ENCODE measurements at places on chromosomes 7 and 10. TPM values are rescaled to one million over a fixed set of nuclear protein-coding genes. Genes with fewer than 3 reads are reported as not detected.

GRCh38 chr10:71429304-71429703 is 32.6 kb downstream of the CDH23 start:
- H3K36me3 ChIP-seq: no peaks in the 10 kb centered on the region
- H3K4me3 ChIP-seq: no peak overlapping the region
- H3K4me1 ChIP-seq: peaks cover 12% of the 10 kb centered on the region
- no peak overlapping the region for H3K27ac ChIP-seq
- no peaks in the 10 kb centered on the region for H3K27me3 ChIP-seq

GRCh38 chr10:117823980-117824379 is 222.8 kb downstream of the RAB11FIP2 start:
- H3K27ac ChIP-seq: no peak overlapping the region
- H3K27me3 ChIP-seq: peaks cover 4% of the 10 kb centered on the region
- no peaks in the 10 kb centered on the region for H3K36me3 ChIP-seq

- H3K4me3 ChIP-seq: no peak overlapping the region
- no peaks in the 10 kb centered on the region for H3K27me3 ChIP-seq
- no peak for DNase-seq
- no peaks in the 10 kb centered on the region for H3K4me1 ChIP-seq
- no peaks in the 10 kb centered on the region for H3K36me3 ChIP-seq
- H3K27ac ChIP-seq: no peak overlapping the region
Measured at GRCh38 chr10:49747303-49747646, 14.8 kb downstream of the OGDHL start.

FAM241B gene
- 0.44 TPM for total RNA-seq

DNA sequence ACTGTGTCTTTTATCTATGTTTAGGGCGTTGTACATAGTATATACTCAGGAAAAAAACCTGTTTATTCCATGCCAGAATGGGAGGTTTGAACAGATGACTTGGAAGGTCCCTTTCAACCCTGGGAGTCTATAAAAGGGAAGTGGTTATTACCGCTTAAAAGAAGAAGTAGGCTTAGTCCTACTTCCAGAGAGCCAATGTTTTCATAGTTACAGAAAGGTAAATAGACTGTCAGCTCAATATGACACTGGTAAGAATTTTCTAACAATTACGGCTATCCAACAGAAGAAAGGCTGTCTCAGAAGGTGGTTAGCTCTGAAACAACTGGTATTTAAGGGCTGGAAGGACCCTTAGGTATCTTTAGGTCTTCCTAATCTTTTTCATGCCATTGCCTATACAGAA is 1.1 kb upstream of the TFAM start:
- H3K4me1 ChIP-seq: peaks cover 8% of the 10 kb centered on the region
- peak overlapping the region; percentile 93 for H3K27ac ChIP-seq
- peaks cover 16% of the 10 kb centered on the region for H3K36me3 ChIP-seq
- no peaks in the 10 kb centered on the region for H3K27me3 ChIP-seq

CRHR2 gene
- not detected for total RNA-seq

DNA sequence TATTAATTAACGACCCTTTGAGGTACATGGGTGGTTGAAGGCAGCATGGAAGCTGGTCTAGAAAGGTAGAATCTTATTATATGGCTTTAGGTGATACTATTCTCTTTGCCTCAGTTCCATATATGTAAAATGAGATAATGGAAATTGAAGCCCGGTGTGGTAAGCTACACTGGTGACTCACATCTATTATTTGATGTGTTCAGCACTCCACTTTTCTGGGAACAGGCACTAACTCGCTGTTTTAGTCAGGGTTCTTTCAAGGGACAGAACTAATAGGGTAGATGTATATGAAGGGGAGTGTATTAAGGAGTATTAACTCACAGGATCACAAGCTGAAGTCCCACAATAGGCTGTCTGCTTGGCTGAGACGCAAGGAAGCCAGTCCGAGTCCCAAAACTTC is 4.4 kb upstream of the TRUB1 start:
- H3K4me3 ChIP-seq: no peak overlapping the region
- no peaks in the 10 kb centered on the region for H3K27me3 ChIP-seq
- no peak overlapping the region for H3K27ac ChIP-seq
- no peak for DNase-seq
- H3K4me1 ChIP-seq: no peaks in the 10 kb centered on the region

GRCh38 chr10:78811174-78811573 is 257.6 kb upstream of the ZMIZ1 start:
- peaks cover 32% of the 10 kb centered on the region for H3K4me1 ChIP-seq
- H3K27ac ChIP-seq: no peak overlapping the region
- no peaks in the 10 kb centered on the region for H3K27me3 ChIP-seq
- no peak overlapping the region for H3K4me3 ChIP-seq
- no peaks in the 10 kb centered on the region for H3K36me3 ChIP-seq

UPP1 gene
- total RNA-seq: 15.3 TPM

PRSS37 gene
- total RNA-seq: not detected

GRCh38 chr7:41869596-41869995 is 166.7 kb upstream of the INHBA start:
- H3K27ac ChIP-seq: no peak overlapping the region
- no peak overlapping the region for H3K4me3 ChIP-seq
- no peaks in the 10 kb centered on the region for H3K36me3 ChIP-seq
- no peak for DNase-seq
- H3K4me1 ChIP-seq: no peaks in the 10 kb centered on the region
- H3K27me3 ChIP-seq: no peaks in the 10 kb centered on the region

DNA sequence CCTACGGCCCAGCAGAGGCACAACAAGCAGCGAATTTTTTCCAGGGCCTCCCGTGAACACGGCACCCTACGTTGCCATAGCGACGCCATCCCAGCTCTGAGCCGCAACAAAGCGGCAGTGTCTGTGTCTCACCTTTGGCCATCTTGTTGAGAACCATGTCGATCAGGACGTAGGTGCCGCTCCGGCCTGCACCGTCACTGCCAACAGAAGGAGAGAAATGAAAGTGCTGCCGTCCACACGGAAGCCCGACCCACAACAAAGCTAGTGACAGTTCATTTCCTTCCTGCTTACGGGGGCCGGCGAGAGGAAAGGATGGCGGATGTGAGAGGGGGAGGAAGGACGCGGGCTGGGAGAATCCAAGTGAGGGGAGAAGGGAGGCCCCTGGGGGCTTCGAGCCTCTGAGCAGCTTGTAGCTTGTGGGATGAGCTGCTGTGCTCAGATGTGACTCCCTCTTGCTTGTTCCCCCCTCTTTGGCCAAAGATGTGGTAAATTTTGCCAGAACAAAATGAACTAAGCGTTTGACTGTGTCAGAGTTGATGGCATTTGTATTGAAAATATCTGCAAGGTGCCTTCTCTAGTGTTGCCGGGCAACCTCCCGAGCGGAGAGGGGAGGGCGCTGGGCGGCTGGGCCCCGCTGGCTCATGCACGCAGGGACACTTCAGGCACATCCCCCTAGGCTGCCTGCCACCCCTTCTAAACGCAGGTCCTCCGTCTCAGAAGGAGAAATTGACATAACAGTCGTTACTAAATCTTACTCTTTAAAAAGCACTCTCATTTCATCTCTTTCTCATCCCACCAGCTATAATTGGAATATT is 232.2 kb downstream of the DNAJB6 start:
- H3K27ac ChIP-seq: no peak overlapping the region
- H3K27me3 ChIP-seq: no peaks in the 10 kb centered on the region
- peak overlapping the region; percentile 58 for H3K4me3 ChIP-seq

SPACDR gene
- 2.1 TPM for total RNA-seq

DGKI gene
- total RNA-seq: 2.0 TPM

UNCX gene
- not detected for total RNA-seq

DNA sequence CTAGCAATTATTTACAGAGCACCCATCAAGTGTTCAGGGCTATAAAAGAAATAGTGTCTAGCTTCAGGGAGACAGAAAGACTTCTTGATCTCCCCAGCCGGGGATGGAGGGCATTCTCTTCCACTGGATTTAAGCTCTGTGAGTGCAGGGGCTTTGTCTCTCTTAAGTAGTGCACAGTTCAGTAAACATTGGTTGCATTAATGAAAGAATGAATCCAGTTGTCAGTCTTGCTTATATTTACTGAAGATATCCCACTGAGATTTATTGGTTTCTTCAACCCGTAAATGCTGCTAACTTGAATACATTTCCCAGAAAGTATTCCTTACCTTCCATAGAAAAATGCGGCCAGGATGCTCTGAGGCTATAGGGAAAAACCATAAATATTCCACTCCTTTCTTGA is 41.9 kb downstream of the AUTS2 start:
- no peaks in the 10 kb centered on the region for H3K27me3 ChIP-seq
- H3K27ac ChIP-seq: no peak overlapping the region
- no peaks in the 10 kb centered on the region for H3K36me3 ChIP-seq

DNA sequence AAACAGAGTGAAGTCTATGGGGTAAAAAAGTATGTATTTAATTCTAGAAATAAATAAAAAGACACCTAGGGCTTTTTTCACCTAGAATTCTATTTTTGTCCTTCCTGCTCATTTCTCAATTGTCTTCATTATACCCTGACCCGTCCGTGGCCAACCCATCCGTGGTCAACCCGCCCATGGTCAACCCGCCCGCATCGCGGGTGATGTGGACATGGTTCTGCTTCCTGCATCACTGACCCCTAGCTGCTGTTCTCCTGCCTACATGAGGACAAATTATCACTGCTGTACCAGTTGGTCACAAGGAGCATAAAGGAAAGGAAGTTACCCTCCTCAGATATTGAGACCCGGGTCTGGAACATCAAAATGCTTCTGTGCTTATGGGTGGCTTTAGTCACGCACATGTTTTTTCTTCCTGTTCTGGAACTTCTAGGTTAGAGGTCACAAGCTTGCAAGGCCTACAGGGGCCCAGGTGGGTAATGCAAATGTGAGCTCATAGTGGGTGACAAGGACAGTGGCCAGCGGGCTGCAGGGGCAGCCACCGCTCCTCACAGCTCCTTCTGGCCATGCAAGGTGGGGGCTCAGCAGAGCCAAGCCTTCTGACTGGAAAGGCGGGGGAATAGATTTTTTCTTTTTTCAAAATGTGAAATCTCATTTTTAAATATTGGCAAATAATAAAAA is 15.5 kb downstream of the CAMK2G start:
- H3K27me3 ChIP-seq: no peaks in the 10 kb centered on the region
- no peaks in the 10 kb centered on the region for H3K4me1 ChIP-seq
- no peak for DNase-seq
- peaks cover 34% of the 10 kb centered on the region for H3K36me3 ChIP-seq
- H3K4me3 ChIP-seq: no peak overlapping the region

DNA sequence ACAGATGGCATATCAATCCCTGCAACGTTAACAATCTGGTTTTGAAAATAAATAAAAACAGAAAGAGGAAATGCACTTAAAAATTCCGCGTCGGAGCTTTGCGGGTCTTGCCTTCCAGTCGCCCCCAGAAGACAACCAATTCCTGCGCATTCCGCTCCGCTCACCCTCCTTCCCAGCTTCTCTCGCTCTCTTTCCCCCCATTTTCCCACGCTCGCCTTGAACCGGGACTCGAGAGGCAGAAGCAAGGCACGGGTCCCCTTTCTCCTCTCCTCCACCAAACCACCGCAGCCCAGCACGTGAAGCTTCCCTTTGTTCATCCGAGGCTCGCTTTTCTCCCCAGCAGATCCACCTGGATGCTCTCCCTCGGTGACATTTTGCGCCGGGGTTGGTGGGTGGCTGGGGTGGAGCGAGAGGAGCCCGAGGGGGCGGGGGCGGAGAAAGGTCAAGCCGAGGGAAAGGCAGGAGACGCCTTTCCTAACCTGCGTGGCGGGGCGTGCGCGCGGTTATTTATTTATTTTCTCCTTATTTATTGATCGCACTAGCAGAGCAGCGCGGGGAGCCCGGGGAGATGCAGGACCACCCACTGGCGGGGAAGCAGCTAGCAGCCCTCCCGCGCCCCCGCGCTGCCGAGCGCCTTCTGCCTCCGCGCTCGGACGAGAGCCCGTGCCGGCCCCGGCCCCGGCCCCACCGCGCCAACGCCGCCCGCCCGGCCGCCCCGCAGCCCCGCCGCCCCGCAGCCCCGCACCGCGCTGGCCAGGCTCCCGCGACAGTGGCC is at the start of gene KCND2:
Gene KCND2 (plus strand): TSS at position 475 of the 775 bp plus-strand sequence.
- no peak within 1 kb of the TSS for H3K27ac ChIP-seq
- H3K36me3 ChIP-seq: no peaks in the 10 kb centered on the region
- peaks cover 20% of the 10 kb centered on the region for H3K27me3 ChIP-seq

DNA sequence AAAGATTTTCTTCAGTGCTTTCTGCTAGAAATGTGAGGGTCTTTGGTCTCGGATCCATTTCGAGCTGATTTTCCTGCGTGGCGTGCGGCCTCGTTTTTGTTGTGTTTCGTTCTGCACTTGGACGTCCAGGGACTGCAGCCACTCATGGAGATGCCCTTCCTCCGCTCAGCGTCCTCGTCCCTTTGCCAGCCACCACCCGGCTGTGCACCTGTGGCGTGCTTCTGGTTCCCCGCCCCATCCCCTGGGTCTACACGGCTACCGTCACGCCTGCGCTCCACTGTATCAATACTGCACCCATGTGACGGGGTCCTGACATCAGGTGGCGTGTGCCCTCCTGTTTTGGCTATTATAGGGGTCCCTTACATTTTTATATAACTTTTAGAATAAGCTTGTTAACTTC is 42.7 kb upstream of the NKX6-2 start:
- peaks cover 34% of the 10 kb centered on the region for H3K27me3 ChIP-seq
- no peak overlapping the region for H3K4me3 ChIP-seq
- no peaks in the 10 kb centered on the region for H3K4me1 ChIP-seq
- no peak for DNase-seq
- no peaks in the 10 kb centered on the region for H3K36me3 ChIP-seq

- no peak for DNase-seq
- peaks cover 33% of the 10 kb centered on the region for H3K4me1 ChIP-seq
- H3K27me3 ChIP-seq: no peaks in the 10 kb centered on the region
- H3K36me3 ChIP-seq: no peaks in the 10 kb centered on the region
- H3K27ac ChIP-seq: no peak overlapping the region
- H3K4me3 ChIP-seq: no peak overlapping the region
Measured at GRCh38 chr10:114026189-114027040, 17.3 kb upstream of the ADRB1 start.

DNA sequence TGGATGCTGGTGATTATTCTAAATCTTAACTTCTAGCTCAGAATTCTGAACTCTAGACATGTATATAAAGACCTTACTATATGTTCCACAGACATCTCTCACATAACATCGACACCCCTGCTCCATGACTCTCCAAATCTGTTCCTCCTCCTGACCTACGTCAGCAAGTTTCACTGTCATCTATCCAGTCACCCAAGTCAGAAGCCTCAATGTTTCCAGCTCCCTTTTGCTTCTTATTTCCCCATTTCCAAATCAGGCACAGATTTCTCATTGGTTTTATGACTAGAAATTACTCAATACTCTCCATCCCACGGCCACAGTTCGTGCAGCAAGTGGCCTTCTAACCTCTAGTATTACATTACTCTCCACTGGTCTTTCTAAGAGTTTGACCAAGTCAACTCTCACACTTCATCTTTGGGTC is 28.5 kb downstream of the EPC1 start:
- DNase-seq: peak; percentile 20
- no peaks in the 10 kb centered on the region for H3K27me3 ChIP-seq
- H3K27ac ChIP-seq: peak overlapping the region; percentile 56
- no peaks in the 10 kb centered on the region for H3K36me3 ChIP-seq
- no peaks in the 10 kb centered on the region for H3K4me1 ChIP-seq

- H3K27ac ChIP-seq: no peak overlapping the region
- H3K4me1 ChIP-seq: no peaks in the 10 kb centered on the region
- H3K36me3 ChIP-seq: no peaks in the 10 kb centered on the region
- no peaks in the 10 kb centered on the region for H3K27me3 ChIP-seq
- DNase-seq: no peak
Measured at GRCh38 chr7:155878250-155878649, 66.0 kb upstream of the SHH start.

Data from tibial nerve (tissue), 4 donors.